Smooth muscle cell of the umbilical artery (primary cell): ENCODE measurements at places on chromosomes 4 and X. TPM values are rescaled to one million over a fixed set of nuclear protein-coding genes. Genes with fewer than 3 reads are reported as not detected.

HPSE gene
- 0.30 and 0.32 TPM in 2 replicates for total RNA-seq

TMEM35A gene
- 4.2 and 10.1 TPM in 2 replicates for total RNA-seq

UGT2B7 gene
- 0.23 and 2.4 TPM in 2 replicates for total RNA-seq

CACNA1F gene
- total RNA-seq, result not detected in 2 replicates

RHOXF1 gene
- not detected in 2 replicates for total RNA-seq

TRAM1L1 gene
- total RNA-seq, result 3.3 and 3.6 TPM in 2 replicates

IL13RA2 gene
- total RNA-seq, result 35.6 and 63.2 TPM in 2 replicates

GPC3 gene
- 1.3 and 19.3 TPM in 2 replicates for total RNA-seq

NAT8L gene
- total RNA-seq, result 0.14 and 0.30 TPM in 2 replicates

CT55 gene
- not detected in 2 replicates for total RNA-seq

UPF3B gene
- total RNA-seq, result 2.0 and 2.1 TPM in 2 replicates

NHS gene
- 0.30 and 1.4 TPM in 2 replicates for total RNA-seq

GIMD1 gene
- total RNA-seq, result not detected in 2 replicates

DGAT2L6 gene
- total RNA-seq, result not detected in 2 replicates

AREG gene
- total RNA-seq, result 0.14 TPM in 1 of 2 replicates, not detected in the other
